ENCODE measurements at places on chromosomes 4 and X.

- DNase-seq: no peak
Observed at GRCh38 chr4:25811841-25812240, 50.9 kb downstream of the SEL1L3 start.

DNA sequence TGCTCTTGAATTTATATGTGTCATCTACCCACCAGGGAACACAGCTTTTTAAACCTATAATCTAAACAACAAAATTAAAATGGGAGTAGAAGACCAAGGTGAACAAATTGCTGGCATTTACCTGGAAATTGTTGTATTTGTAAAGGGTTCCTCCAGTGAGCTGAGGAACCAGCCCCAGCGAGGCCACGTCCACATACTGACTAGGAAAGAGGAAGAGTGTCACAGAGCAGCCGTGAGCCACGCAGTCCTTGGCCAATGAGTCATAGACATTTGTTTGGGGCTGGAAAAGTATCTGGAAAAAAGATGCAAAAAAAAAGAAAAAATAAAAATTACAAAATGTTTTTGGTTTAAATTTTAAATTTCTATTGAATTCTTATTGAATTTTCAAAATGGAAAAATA is 58.7 kb downstream of the METTL14 start:
- DNase-seq: no peak

GRCh38 chr4:137621056-137621455 is 88.8 kb upstream of the PCDH18 start:
- no peak for DNase-seq

GRCh38 chr4:211033-211511 is 86.8 kb downstream of the ZNF718 start:
- DNase-seq: no peak

DNA sequence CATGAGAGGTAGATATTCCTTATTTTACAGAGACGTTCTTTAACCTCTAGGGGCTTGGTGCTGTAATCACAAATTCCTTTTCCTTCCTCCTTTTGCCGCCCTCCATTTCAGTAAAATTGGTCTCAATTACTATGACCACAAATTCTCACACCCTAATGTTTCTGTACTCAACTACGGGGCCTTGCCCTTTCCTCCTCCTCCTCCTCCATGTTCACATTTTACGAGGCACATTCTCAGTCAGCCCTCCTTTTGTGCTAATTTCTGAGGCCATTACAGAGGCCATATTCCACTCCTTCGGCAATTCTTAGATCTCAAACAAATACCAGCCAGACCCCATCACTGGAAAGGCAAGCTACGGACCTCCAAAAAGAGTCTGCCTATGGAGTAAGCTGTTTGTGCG is 92.1 kb downstream of the SH3KBP1 start:
- no peak for DNase-seq

DNA sequence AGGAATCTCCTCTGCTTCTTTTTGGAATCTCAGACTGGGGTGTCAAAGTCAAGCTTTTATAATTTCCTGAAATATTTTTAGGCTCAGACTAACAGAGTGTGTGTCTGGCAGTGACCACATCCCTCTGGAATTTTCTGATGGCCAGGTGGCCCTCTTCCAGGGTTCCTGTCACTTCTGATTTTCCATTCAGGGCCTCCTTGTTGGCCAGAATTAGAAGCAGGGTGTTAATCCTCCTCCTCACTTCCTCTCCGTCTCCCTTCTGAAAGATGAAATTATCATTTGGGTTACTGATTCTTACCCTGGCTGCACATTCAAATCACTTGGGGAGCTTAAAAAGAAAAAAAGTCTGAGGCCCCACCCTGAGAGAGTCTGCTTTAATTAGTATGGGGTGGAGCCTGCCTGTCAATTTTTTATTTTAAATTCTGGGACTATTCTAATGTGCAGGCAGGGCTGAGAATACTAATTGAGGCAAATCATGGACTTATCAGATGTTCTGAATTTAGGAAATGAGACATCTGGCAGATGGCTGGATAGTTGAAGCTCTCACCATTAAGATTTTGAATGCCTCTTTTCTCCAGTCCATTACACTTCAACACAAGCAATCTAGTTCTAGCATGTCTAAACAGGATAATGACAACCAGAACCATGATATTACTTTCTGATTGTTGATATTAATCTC is 43.2 kb downstream of the HAND2 start:
- no peak for DNase-seq
